SJSA1 (cell line): ENCODE measurements at places on chromosomes 12 and 14.

- DNase-seq = peak; percentile 36
- no peaks in the 10 kb centered on the region for H3K27me3 ChIP-seq
- no peak overlapping the region for H3K4me3 ChIP-seq
- no peaks in the 10 kb centered on the region for H3K36me3 ChIP-seq
- H3K4me1 ChIP-seq = peaks cover 27% of the 10 kb centered on the region
- H3K27ac ChIP-seq = no peak overlapping the region
Observed at GRCh38 chr12:12214635-12215131, 52.2 kb downstream of the LRP6 start.

DNA sequence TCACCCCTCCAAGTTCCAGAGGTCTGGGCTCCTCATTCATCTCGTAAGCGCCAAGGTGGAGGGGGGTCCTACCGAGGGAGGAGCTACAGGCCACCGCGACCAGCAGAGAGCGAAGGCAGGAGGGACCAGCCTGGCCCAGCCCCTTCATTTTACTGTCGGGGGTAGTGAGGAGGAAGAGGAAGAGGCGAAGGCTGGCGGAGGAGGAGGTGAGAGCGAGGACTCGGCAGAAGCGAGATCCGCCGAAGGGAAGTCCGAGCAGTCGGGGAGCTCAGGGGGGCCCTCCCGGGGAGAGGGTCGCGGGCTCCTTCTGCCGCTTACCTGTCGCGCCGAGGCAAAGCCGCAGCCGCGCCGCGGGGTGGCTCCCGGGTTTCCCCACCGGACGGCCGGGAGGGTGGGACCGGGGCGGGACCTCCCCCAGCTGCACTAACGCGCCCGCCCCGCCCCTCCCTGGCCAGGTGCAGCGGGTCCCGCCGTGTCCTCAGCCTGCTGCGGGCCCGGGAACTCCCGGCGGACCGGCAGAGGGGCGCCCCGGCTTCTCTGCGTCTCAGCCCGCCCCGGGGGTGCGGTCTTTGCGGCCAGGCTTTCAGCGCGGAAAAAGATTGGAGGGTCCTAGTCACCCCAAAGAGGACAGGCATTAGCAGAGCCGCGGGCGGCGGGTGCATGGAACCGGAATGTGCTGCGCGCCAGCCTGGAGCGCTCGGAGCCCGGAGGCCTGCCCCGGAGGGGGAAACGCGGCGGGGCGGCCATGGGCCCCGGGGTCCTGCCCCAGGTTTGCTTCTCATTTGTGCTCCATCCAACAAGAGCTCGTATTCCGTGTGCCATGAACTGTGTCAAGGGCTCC is at the start of gene GALNT6:
TSS of gene GALNT6 (minus strand) at position 124 of the 841 bp plus-strand sequence. CDS start 11,625 bp downstream, outside the sequence.
- peak; percentile 40 for DNase-seq
- H3K4me3 ChIP-seq = peak within 1 kb of the TSS; percentile 56
- H3K27me3 ChIP-seq = no peaks in the 10 kb centered on the region
- peak within 1 kb of the TSS; percentile 48 for H3K27ac ChIP-seq
- peaks cover 79% of the 10 kb centered on the region for H3K4me1 ChIP-seq

GRCh38 chr12:65876898-65877721 is 52.8 kb downstream of the HMGA2 start:
- H3K4me1 ChIP-seq = peaks cover 27% of the 10 kb centered on the region
- H3K27me3 ChIP-seq = peaks cover 4% of the 10 kb centered on the region; the same call in 1 of the 2 replicates
- H3K36me3 ChIP-seq = no peaks in the 10 kb centered on the region
- H3K27ac ChIP-seq = no peak overlapping the region
- H3K4me3 ChIP-seq = no peak overlapping the region
- DNase-seq = no peak

DNA sequence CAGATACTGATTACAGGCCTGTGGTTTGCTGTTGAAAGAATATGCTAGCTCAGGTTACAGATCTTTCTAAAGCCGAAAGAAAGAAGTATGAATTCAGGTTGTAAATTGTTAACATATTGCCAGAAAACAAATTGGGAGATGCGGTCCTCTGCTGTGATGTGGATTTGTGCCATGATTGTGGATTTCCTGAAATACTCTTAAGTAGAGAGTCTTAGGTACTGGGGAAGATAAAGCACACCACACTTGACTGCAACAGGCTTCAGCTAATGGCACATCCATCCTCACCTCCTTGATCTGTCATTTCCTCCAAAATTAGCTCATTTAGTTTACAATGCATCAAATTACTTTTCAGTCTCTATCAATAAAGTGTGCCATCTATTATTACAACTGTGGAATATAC is 279.2 kb downstream of the SYT1 start:
- DNase-seq = no peak
- H3K27me3 ChIP-seq = no peaks in the 10 kb centered on the region
- H3K27ac ChIP-seq = no peak overlapping the region
- no peaks in the 10 kb centered on the region for H3K36me3 ChIP-seq
- no peak overlapping the region for H3K4me3 ChIP-seq

- no peaks in the 10 kb centered on the region for H3K36me3 ChIP-seq
- no peak overlapping the region for H3K27ac ChIP-seq
- no peaks in the 10 kb centered on the region for H3K4me1 ChIP-seq
- H3K4me3 ChIP-seq = no peak overlapping the region
- H3K27me3 ChIP-seq = no peaks in the 10 kb centered on the region
Observed at GRCh38 chr12:34399631-34400410, 377.5 kb downstream of the ALG10 start.

- H3K4me3 ChIP-seq = no peak overlapping the region
- H3K4me1 ChIP-seq = no peaks in the 10 kb centered on the region
- no peak overlapping the region for H3K27ac ChIP-seq
- no peaks in the 10 kb centered on the region for H3K36me3 ChIP-seq
- no peaks in the 10 kb centered on the region for H3K27me3 ChIP-seq
Observed at GRCh38 chr14:100143523-100143922, 15.9 kb downstream of the DEGS2 start.

GRCh38 chr12:111444314-111444924 is 38.7 kb downstream of the SH2B3 start:
- no peak for DNase-seq
- H3K27me3 ChIP-seq = no peaks in the 10 kb centered on the region
- peaks cover 79% of the 10 kb centered on the region for H3K36me3 ChIP-seq
- H3K4me3 ChIP-seq = no peak overlapping the region

DNA sequence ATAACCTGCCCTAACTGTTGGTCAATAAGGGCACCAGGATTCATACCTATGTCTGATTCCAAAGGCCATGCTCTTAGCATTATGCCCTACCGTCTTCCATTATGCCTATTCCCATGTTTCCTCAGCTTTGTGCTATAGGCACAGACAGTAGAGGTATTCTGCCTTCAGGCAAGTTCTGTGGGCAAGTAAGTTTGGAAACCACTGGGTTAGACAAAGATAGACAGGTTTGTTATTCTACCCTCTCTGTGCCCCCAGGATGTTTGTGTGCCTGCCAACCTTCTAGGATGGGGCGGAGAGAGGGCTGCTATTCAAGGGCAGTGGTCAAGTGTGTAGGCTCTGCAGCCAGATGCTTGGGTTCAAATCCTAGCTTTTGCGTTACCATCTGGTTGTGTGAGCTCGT is 4.6 kb downstream of the RAPGEF3 start:
- peak overlapping the region; percentile 61 for H3K27ac ChIP-seq
- DNase-seq = no peak
- H3K36me3 ChIP-seq = no peaks in the 10 kb centered on the region
- H3K4me3 ChIP-seq = no peak overlapping the region

GRCh38 chr14:63295231-63295685 is 23.5 kb downstream of the GPHB5 start:
- no peak overlapping the region for H3K27ac ChIP-seq
- H3K4me1 ChIP-seq = no peaks in the 10 kb centered on the region
- no peak for DNase-seq
- no peaks in the 10 kb centered on the region for H3K27me3 ChIP-seq
- H3K4me3 ChIP-seq = no peak overlapping the region

DNA sequence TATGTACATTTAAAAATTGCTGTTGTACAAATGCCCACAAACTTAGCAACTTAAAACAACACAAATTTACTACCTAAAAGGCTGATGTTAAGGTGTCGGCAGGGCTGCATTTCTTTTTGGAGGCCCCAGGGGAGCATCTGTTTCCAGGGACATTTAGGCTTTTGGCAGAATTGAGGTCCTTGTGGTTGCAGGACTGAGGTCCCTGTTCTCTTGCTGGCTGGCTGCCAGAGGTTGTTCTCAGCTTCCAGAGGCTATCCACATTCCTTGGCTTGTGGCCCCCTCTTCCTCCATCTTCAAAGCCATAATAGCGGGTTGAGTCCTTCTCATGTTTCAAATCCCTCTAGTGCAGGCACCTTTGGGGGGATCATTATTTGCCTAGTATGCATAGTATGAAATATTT is 22.4 kb upstream of the KRT83 start:
- H3K27me3 ChIP-seq = no peaks in the 10 kb centered on the region; the same call in 1 of the 2 replicates
- H3K36me3 ChIP-seq = no peaks in the 10 kb centered on the region
- DNase-seq = no peak
- no peak overlapping the region for H3K27ac ChIP-seq
- H3K4me3 ChIP-seq = no peak overlapping the region
- no peaks in the 10 kb centered on the region for H3K4me1 ChIP-seq

DNA sequence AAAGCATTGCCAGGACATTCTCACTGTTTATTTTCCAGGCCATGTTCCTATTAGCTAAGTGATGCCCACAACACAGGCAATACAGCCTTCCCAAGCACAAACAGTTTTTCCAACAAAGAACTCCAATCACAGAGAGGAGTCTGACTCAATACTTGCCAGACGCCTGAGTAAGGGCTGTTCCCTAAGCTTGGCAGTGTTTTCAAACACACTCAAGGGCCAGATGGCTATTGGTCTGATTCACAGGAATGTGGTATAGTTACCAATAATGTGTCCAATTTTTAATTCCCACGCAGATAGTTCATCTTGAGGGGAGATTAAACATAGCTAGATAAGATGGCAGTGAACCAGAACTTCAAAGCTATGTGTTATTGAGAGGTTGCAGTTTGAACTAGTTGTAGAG is 381.0 kb downstream of the SNAPC1 start:
- H3K27ac ChIP-seq = no peak overlapping the region
- H3K36me3 ChIP-seq = no peaks in the 10 kb centered on the region
- no peak overlapping the region for H3K4me3 ChIP-seq
- no peaks in the 10 kb centered on the region for H3K4me1 ChIP-seq
- no peaks in the 10 kb centered on the region for H3K27me3 ChIP-seq

DNA sequence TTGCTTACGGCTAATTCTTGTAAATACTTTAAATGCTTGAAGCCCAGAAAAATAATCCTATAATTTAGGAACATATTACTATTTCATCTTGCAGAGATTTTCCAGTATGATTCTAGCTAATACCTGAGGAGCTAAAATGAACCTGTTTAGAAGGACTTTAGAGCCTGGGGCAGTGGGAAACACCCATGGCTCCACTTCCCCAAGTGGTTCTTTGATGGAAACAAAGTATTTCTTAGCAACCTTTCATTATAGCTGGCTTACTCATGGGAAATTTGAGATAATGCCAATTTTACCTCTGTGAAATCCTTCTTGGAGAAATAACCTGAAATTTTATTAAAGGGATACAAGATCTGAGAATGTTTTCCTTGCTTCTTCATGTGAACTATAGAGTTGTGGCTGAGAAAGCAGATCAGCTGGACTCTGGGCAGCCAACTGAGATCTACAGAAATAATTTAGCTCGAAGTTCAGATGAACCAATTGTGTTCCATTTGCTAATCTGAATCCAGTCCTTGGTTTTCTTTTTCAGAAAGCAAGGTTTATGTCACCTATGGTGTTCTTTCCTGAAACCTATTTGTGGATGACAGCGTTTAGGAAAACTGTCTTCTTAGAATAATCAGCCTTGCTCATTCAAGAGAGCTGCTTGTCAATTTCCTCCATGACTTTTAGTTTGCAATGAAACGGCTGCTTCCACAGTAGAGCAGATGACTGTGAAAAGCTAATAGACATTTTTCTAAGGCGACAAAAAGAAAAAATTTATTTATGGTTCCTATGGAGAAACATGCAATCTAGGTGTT is 141.8 kb upstream of the CPM start:
- no peak overlapping the region for H3K27ac ChIP-seq
- H3K27me3 ChIP-seq = no peaks in the 10 kb centered on the region
- no peak for DNase-seq
- no peaks in the 10 kb centered on the region for H3K36me3 ChIP-seq
- H3K4me1 ChIP-seq = peaks cover 9% of the 10 kb centered on the region
- H3K4me3 ChIP-seq = no peak overlapping the region

DNA sequence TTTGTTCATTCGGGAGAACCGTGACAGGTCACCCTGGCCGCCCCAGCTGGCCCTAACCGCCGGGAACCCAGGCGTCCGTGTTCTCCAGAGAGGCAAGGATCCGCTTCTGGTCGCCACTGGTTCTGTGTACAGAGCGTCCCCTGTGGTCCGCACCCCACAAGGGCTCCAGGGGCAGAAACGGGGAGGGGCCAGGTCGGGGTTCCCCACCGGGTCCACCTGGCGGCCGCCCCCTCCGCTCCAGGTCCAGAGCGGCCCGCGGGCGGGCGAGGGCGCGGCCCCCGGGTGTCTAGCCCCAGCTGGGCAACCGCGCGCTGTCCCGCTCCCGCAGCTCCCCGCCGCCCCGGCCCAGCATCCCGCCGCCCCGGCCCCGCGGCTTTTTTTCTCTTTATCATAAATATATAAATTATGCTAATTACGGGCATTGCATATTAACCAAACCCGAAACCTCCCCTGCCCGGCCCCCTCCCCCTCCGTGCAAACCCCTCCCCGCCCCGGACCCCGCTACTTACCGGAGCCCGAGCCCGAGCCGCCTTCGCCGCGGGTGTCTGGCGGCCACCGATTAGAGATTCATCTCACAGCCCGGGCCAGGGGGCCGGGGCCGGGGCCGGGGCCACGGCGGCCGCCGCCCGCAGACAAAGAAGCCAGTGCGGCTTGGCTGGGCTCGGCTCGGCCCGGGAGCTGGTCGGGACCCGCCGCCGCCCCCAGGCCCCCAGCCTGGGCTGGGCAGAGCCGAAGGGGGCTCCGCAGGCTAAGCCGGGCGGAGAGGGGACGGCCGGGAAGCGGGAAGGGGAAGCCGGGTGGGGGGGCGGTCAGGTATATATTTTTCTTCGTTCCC is 512 bp downstream of the POU6F1 start:
- H3K4me1 ChIP-seq = peaks cover 9% of the 10 kb centered on the region
- no peaks in the 10 kb centered on the region for H3K27me3 ChIP-seq
- peak; percentile 20 for DNase-seq
- H3K4me3 ChIP-seq = peak overlapping the region; percentile 73

DNA sequence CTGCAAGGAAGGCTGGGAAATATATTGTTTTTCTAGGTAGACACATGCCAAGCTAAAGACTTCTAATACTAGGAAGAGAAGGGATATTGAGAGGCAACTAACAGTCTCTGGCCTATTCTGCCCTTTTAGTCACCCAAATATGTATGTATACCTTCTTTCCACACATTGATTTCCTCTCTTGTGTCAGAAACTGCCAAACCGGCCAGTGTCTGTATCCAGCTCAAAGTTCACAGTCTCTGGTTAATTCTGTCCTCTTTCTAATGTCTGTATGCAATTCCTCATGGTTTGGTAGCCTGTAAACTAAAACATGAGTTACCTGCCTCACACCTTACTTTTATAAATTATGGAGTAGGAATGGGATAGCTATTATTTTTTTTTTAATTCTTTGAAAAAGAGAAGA is 25.2 kb upstream of the CPSF6 start:
- no peak for DNase-seq
- H3K27me3 ChIP-seq = 0 out of 2 replicates have a peak, but pooled peaks cover 2% of the 10 kb centered on the region
- no peak overlapping the region for H3K4me3 ChIP-seq
- no peaks in the 10 kb centered on the region for H3K36me3 ChIP-seq
- H3K4me1 ChIP-seq = no peaks in the 10 kb centered on the region

GRCh38 chr12:50363141-50363540 is 33.3 kb downstream of the FAM186A start:
- H3K27me3 ChIP-seq = no peaks in the 10 kb centered on the region
- H3K4me3 ChIP-seq = no peak overlapping the region
- no peak overlapping the region for H3K27ac ChIP-seq
- peaks cover 6% of the 10 kb centered on the region for H3K4me1 ChIP-seq
- DNase-seq = no peak
